ENCODE measurements at places on chromosomes 5 and 9.
A peak's percentile ranks its signal among the peaks of the same experiment; 100 is the strongest.

DNA sequence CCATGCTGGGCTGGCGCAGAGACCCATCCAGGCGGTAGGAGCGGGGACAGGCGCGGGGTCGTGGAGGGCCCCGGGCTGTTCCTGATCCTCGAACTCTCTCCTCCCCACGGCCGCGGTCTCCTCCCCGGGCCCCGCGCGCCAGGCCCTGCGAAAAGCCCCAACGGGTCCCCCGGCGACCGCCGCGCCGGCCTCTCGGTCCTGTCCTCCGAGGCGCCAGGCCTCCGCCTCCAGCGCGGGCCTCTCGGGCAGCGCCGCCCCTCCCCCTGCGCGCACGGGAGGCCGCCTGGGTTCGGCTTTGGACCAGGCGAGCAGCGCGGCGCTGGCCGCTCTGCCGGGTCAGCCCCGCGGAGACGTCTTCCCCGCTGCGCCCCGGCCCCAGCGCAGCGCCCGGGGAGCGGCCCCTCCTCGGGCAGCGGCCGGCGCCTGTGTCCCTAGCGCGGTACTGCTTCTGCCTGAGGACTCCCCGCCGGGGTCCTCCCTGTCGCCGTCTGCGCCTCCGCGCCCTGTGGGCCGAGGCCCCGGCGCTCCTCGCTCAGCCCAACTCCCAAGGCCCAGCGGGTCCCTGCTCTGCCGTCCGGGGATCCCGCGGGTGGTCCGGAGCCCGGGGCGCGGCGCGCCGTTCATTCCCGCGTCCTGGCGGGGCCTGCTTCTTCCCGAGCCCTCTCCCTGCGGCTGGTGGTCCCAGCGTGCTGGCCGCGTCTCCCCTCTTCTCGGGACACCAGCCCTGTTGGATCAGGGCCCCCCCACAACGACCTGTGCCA is 13.4 kb downstream of the COL23A1 start:
- no peak for DNase-seq

GRCh38 chr9:29214154-29214689 is 1640.9 kb upstream of the C9orf72 start:
- DNase-seq: no peak

DNA sequence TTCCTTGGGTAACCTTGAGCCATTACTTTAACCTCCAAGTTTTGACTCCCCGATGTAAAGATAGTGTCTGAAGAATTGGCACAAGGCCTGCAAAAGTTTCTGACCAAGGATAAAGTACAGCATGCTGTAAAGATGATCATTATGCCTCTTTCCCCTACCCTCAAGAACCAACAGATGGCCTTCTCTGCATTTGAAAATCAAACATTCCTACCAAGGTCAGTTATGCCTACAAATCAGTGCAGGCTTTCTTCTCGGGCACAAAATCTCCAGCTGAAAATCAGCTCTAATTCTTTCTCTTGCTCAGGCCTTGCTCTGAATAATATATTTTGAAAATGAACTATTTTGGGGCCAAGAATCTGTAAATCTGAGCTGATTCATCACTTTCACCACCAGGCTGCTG is 59.7 kb downstream of the PPP2R2B start:
- no peak for DNase-seq

GRCh38 chr5:138934971-138935370 is 59.8 kb upstream of the LRRTM2 start:
- DNase-seq: no peak

DNA sequence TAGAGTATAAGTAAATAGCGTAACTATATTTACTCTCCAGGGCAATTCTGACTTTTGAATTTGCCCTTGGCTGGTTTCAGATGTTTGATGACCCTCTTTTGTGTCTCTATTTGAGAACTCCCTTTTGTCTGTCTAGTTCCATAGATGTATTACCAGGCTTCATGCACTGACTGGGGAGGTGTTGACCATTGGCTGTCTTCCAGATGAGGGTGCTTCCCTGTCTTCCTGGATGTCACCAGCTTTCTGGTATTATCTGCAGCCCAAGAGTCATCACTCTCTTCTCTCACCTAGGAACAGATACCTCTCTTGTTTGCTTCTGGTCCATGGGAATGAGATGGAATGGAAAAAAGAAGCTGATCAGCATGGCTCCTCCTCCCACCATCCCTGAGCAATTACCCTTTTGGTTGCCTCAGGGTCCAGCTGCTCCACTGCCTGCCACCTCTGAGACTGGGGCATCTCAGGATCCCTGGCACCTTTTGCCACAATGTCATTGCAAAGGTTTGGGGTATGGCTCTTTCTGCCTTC is 58.7 kb upstream of the TMED7 start:
- DNase-seq: no peak

DNA sequence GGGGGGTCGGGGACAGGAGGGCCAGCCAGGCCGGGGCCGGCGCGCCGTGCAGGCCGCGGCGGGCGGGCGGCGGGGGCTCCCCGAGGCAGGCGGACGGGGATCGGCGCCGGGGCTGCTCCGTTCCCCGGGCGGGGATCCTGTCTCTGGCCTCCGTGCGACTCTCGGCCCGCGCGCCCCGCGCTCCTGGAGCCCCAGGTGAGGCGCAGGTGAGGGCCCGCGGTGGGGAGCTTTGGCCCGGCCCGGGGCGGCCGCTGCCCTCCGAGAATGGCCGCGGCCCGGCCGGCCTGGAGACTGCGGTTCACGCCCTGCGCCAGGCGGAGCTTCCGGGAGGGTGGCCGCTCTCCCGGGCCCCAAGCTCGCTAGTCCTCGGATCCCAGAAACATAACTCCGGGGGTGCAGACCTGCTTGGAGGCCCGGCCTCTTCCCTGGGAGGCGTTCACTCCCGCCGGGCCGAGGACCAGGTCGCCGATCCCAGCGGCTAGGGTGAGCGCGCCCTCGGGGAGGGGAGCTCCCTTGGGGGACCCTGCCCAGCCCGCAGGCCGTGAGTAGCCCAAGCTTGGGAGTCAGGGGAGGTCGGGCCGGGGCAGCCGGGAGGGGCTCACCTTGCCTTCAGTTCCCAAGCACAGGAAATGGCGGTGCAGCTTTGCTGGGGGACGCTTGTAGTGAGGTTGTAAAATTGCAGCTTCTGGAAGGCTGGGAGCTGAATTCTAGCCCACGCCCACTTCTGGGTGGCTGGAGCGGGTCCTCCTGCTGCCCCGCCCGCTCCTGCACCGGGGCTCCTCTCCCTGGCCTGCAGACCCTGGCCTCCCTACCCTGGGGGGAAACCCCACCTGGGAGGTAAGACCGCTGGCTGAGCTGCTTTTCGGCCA is 723 bp downstream of the PPP1R26 start:
- DNase-seq: no peak

DNA sequence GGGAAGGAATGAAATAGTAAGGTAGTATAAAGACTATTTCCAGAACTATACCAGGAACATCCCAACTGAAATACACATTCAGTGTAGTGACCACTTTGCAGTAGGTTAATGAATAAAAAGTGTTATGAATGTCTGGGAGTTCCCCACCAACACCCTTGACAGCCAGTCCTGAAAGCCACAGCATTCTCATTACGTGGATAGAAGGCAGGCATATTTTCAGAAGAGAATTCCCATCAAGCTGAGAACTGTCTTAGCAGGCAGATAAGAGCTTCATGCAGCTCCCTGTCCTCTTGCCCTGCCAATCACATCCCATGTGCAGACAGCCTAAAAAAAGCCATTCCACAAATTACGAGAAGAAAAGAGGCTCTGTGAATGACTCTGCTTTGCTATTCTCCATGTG is 695.0 kb downstream of the DTWD2 start:
- DNase-seq: no peak

DNA sequence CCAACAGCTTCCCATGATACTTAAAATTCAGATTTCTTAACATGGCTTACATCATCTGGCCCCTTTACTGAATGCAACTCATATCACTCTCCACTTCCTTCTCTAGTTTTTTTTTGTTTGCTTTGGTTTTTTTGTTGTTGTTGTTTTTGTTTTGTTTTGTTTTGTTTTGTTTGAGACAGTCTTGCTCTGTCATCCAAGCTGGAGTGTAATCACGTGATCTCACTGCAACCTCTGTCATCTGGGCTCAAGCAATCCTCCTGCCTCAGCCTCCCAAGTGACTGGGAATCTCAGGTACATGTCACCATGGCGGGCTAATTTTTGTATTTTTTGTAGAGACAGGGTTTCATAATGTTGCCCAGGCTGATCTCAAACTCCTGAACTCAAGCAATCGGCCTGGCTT is 41.4 kb downstream of the CPLANE1 start:
- no peak for DNase-seq

GRCh38 chr9:121325387-121325786 is 44.7 kb downstream of the STOM start:
- DNase-seq: no peak

DNA sequence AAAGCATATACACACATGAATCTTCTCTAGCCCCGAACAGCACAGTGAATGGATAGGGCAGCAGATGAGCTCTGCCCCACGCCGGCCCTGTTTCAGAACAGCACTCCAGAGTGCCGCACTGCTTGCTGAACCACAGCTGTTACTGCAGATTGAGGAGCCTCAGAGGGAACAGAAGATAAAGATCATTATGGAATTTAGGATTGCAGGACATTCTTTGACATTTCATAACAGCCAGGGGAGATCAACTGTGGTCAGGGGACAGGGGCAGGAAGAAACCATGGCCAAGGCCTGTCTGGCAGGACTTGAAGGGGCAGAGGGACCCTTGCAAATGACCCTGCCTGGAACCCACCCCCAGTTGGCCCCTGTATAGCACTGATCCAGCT is 20.6 kb downstream of the IRF1 start:
- peak; percentile 57 for DNase-seq

DNA sequence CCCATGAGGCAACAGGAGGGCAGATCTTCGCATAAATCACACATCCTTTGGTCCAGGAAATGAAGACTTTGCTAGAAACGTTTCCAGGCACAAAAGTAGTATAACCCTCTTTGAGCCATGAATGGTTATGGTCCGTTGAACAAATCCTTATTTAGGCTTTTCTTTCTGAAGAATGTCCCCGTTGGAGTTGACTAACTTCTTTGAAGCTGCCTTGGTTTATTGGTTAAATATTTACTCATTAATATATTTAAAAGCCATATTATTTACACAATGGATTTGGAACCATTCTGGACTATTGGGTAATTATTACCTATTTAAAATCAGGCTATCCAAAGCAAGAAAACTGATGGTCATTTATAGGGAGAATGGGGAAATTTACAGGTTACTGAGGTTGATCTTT is 347.6 kb upstream of the SLC30A5 start:
- DNase-seq: no peak

- DNase-seq: no peak
Observed at GRCh38 chr5:139671096-139671841, 23.1 kb downstream of the CXXC5 start.

DNA sequence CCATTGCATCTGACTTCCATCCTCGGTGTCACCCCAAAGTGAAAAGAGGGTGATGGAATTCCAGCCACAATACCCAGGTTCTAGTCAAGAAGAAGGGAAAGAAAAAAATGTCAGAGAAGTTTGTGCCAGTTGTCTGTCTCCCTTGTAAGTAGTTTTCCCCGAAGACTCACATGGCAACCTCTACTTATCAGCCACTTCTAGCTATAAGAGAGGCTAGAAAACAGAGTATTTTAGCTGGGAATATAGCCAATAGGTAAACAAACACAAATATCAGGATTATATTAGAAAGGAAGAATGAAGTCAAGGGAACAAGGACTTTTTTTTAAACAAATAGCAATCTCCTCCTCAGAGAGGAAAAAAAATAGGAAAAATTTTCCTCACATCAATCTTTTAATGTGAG is 12.2 kb upstream of the ISL1 start:
- no peak for DNase-seq

DNA sequence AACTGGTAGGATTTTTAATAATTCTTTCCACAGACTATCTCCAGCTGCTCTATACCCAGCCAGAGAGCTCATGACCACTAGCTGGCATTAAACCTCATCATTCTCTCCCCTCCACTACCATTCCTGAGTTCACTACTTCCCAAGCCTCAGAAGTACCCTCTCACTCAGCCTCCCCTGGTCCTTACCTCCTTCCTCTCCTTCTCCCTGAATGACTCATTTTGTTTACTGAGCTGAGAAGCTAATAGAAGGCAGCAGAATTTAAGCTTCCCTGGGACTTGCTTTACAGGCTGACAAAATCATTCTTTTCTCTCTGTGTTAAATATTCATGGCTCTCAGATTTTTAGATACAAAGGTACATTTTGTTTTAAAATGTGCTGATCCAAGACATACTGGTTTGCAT is 305.4 kb downstream of the TLR4 start:
- no peak for DNase-seq

- peak; percentile 64 for DNase-seq
Observed at GRCh38 chr9:2570615-2571479, 50.7 kb upstream of the VLDLR start.

- no peak for DNase-seq
Observed at GRCh38 chr5:93058309-93058708, 522.7 kb downstream of the NR2F1-AS1 start.

GRCh38 chr5:113226116-113226736 is 208.6 kb downstream of the TSSK1B start:
- DNase-seq: no peak

DNA sequence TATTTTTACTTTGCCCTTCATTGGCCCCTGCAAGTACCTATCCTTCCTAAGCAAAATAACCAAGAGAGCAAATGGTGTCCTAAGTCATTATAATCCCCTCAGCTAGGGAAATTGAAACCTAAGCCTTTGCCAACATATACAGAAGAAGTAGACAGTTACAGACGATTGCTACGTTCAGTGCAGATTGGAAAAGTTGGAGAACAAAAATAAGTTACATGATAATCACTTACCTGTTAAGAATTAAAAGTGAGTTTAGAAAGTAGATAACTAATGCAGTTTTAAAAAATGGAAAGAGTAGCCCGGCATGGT is 244.8 kb downstream of the MPDZ start:
- no peak for DNase-seq

- DNase-seq: no peak
Observed at GRCh38 chr5:95741458-95741857, 10.3 kb downstream of the RHOBTB3 start.

GRCh38 chr9:132969783-132970182 is 8.7 kb upstream of the GFI1B start:
- DNase-seq: no peak

- no peak for DNase-seq
Observed at GRCh38 chr9:121649476-121650216, 1.8 kb upstream of the DAB2IP start.

- DNase-seq: no peak
Observed at GRCh38 chr5:177601577-177602457, 1.9 kb downstream of the B4GALT7 start.

Data from activated effector memory CD4-positive, alpha-beta T cell treated with anti-CD3 and anti-CD28 coated beads, Interleukin-2, amount 50 U/mL, for 16 hours (primary cell).